ENCODE measurements at places on chromosomes 1 and 21.

- DNase-seq, result no peak
Measured at GRCh38 chr1:223665592-223666312, at the start of gene CAPN8. Gene CAPN8 (minus strand): TSS chr1:223665701. CDS start chr1:223665646, 55 bp downstream.

GRCh38 chr1:99227056-99227897 lies 37.0 kb upstream of the PLPPR4 start:
- no peak for DNase-seq

DNA sequence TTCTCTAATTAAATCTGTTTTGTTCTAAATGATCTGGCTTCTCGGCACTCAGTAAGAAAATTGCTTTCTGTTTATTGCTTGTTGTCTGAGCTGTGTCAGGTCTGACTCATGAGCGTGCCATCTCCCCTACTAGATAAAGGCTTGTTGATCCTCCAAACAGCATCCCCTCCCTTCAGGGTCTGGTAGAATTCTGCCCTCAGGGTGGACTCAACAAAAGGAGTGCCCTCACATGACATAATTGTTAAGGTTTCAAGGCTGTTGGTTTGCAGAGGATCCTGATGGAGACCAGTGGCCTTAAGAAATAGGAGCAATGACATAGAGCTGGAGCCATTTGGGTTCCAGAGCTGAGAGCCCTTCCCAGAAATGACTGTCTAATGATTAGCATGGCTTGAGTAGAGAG lies 36.0 kb upstream of the ATP2B4 start:
- no peak for DNase-seq

DNA sequence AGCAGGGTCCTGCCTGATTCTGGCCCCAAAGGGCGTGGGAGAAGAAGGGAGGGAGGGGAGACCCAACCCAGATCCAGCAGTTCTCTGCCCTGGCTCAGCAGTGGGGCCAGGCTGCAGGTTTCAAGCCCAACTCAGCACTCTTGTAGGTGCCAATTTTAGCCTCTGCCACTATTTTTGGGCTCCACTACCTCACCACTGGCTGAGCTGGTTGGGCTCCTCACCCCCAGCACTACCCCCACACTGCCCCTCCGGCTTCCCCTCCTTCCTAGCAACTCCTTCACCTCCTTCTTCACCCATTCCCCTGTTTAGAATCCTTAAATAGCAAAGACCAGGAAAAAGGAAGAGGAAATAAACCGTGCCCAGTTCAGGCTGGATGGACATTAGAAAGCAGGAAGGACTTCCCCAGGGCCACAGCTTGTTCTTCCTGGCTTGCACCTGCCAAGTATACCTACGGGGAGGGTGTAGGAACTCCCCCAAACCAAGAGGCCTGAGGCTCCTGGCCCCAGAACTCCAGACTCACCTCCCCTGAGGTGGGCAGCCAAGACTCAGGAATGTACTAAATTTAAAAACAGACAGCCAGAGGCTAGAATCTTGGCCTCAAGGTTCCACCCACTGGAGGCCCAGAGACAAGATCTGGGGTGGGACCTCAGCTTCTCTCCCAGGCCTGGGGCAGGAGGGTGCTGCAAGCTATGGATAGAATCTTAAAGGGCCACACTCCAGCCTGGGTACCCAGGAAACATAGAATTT lies 1.4 kb upstream of the ARHGEF2 start:
- no peak for DNase-seq

- DNase-seq, result no peak
Measured at GRCh38 chr1:118481126-118481525, 296.1 kb upstream of the SPAG17 start.

DNA sequence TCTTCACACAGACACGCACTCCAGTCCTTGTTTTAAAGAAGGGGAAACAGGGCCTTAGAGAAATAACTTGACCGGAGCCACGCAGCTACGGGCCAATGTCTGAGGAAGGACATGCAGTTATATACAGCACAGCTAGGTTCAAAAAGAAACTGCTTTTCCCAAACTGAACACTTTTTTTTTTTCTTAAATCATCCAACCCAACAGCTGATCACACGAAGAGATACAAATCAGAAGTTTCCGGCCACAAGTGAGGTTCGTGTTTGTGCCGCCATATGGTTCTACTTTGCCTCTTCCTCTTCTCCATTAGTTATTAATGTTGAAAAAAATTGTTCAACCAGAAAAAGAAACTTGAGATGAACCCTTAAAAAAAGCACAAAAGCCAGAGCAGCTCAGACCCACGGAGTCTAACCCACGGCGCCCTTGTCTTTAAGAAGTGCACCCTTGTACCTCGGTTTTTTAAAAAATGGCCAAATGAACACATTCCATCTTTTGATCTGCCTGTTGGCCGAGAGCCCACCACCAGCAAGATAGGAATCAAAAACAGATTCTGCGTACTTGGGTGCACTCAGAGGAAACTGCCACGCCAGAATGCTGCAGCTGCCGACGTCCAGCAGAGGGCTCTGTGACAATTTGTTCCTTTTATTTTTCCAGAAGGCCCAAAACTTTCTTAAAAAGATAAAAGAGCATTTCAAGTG lies 78.9 kb downstream of the SLC66A1 start:
- peak; percentile 20 for DNase-seq

- no peak for DNase-seq
Measured at GRCh38 chr1:205188098-205188497, 23.4 kb downstream of the DSTYK start.

GRCh38 chr1:26831546-26832248 lies 5.2 kb downstream of the ZDHHC18 start:
- no peak for DNase-seq

DNA sequence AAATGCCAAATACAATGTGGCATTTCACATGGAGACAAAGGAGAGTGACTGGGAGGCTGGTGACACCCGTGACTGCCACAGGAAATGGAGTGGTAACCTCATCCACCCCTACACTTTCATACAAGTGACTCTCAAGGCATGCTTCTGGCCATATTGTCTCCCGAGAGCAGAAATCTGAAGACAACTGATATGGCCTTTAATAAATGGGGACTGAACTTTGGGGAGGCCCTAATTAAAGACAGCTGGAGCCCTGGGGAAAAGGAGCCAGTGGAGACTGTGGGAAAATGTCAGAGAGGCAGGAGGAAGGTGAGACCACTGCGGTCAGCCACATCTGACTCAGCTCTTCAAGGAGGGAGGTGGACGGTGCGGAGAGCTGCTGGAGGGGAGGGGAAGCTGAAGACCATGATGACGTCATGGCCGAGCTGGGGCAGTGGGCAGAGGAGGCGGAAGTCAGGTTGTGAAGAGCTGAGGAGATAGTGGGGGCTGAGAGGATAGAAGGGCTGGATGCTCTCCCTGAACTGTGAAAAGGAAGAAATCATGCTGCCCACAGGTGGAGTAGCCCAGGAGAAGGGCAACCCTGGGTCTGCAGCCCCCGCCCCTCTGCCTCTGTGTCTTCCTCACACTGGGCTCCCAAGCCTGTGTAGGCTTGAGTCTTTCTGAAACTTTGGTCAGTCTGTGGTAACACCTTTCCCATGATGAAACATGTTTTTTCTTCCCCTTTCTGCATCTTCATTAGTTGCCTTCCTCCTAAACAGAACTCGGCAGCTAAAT lies 14.0 kb upstream of the NCF2 start:
- DNase-seq, result no peak

DNA sequence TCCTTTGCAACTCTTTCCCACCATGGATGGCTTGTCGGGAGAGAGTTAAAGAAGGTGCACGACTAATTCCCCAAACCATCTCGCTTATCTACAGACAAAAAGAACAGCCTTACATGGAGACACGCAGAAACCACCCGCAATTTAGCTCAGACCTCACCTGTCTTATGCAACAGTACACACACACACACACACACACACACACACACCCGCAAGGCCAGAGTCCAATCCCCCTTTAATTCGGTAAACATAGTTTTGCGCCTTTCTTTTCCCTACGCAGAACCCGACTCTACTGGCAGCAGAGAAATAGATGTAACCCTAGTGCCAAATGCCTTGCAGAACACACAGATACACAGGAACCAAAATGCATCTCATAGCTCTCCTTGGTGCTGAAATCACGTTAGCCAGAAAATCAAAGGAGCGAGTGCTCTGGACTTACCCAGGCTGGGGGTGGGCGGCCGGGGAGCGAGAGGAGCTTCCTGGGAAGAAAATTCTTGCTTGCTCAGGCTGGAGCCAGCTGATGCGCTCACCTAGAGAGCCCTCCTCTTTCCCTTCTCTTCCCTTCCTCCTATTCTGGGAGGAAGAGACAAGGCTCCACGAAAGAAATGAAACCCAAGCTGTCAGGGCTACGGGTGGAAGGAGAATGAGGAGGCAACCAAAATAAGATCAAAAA lies 470 bp downstream of the TNR start:
- DNase-seq, result no peak

- DNase-seq, result no peak
Measured at GRCh38 chr21:21458124-21458631, 460.0 kb downstream of the NCAM2 start.

- no peak for DNase-seq
Measured at GRCh38 chr1:218480137-218480536, 135.0 kb downstream of the TGFB2 start.

DNA sequence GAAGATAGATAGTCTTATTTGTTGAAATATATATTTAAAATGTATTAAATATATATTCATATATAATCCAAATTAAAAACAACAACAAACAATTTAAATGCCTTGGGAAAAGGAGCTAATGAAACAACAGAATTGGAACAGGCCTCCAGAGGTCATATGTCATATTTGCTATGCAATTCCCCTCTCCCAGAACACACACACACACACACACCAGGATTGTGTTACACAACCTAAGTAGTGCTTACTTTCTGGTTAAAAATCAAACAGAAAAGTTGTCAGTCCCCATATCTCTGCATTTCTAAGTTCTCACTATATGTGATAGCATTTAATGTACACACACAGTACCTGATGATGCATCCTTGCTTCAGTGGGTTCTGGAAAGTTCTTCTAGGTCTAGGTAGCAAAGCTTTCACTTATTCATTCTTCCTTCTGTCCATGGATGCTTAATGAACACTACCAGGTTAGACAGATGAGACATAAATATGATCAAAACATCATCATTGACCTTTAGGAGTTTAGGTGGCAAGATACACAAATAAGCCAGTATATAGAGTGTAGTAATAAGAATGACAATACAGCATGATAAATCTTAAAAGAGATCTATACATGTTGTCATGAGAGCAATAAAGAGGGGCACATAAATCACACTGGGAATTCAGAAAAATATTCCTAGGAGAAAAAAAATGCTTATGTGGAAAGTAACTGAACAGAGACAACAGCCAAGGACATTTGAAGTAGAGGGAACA lies 662.8 kb downstream of the PTPRC start:
- no peak for DNase-seq

DNA sequence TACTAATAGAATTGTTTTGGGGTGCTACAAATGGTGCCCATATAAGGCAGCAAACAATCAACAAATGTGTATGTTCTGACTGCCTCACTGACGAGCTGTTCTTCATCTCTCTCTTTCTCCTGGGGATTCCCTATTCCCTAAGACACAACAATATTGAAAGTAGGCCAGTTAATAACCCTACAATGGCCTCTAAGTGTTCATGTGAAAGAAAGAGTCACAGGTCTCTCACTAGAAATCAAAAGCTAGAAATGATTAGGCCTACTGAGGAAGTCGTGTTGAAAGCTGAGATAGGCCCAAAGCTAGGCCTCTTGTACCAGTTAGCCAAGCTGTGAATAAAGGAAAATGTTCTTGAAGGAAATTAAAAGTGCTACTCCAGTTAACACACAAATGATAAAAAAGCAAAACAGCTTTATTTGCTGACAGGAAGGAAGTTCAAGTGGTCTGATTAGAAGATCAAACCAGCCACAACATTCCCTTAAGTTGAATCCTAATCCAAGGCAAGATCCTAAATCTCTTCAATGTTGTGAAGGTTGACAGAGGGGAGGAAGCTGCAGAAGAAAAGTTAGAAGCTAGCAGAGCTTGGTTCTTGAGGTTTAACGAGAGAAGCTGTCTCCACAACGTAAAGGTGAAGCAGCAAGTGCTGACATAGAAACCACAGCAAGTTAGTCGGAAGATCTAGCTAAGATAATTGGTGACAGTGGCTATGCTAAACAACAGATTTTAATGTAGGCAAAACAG lies 26.3 kb downstream of the ATP2B4 start:
- no peak for DNase-seq

- DNase-seq, result no peak
Measured at GRCh38 chr1:111961016-111961415, 28.5 kb downstream of the KCND3 start.

Data from stimulated activated CD4-positive, alpha-beta T cell treated with anti-CD3 and anti-CD28 coated beads, TNF-alpha, amount 100 ng/mL, for 24 hours (primary cell).